Activated CD4-positive, alpha-beta memory T cell treated with anti-CD3 and anti-CD28 coated beads for 36 hours (primary cell): ENCODE measurements at places on chromosomes 16 and 17. TPM values are rescaled to one million over a fixed set of nuclear protein-coding genes. Genes with fewer than 3 reads are reported as not detected.

Gene MT1X
- total RNA-seq: 38.1 TPM

Gene MT1M
- total RNA-seq: not detected

Gene ANKRD40CL
- total RNA-seq: not detected

- H3K36me3 ChIP-seq: no peaks in the 10 kb centered on the region
- H3K4me3 ChIP-seq: peak overlapping the region; percentile 48
- peaks cover 10% of the 10 kb centered on the region for H3K4me1 ChIP-seq
- no peak for DNase-seq
- H3K27ac ChIP-seq: no peak overlapping the region
Observed at GRCh38 chr17:47252766-47253512, 688 bp upstream of the ITGB3 start.

GRCh38 chr16:31072540-31073141, 1.4 kb downstream of the ZNF668 start:
- peak overlapping the region; percentile 97 for H3K27ac ChIP-seq
- H3K4me1 ChIP-seq: peaks cover 34% of the 10 kb centered on the region
- H3K27me3 ChIP-seq: no peaks in the 10 kb centered on the region
- peak; percentile 65 for DNase-seq
- no peaks in the 10 kb centered on the region for H3K36me3 ChIP-seq
- peak overlapping the region; percentile 98 for H3K4me3 ChIP-seq

DNA sequence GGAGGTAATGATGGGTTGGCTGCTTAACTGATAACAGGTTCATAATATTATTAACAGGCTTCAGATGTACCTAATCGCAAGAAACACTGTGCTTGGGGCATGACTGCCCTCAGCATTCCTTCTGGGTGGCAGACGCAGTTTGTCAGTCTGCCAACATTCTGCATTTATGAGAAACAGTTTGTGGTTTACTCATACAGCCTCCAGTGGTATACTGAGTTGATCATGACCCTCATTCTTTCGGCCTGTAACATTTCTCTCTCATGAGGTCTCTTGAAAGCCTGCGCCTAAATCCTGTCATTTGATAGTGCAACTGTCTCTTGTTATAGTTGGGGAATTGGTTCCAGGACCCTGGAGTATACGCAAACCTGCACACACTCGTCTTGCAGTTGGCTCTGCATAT, 4.9 kb upstream of the RUSF1 start:
- H3K27ac ChIP-seq: no peak overlapping the region
- H3K4me1 ChIP-seq: peaks cover 15% of the 10 kb centered on the region
- DNase-seq: no peak
- H3K4me3 ChIP-seq: no peak overlapping the region
- H3K36me3 ChIP-seq: peaks cover 6% of the 10 kb centered on the region

DNA sequence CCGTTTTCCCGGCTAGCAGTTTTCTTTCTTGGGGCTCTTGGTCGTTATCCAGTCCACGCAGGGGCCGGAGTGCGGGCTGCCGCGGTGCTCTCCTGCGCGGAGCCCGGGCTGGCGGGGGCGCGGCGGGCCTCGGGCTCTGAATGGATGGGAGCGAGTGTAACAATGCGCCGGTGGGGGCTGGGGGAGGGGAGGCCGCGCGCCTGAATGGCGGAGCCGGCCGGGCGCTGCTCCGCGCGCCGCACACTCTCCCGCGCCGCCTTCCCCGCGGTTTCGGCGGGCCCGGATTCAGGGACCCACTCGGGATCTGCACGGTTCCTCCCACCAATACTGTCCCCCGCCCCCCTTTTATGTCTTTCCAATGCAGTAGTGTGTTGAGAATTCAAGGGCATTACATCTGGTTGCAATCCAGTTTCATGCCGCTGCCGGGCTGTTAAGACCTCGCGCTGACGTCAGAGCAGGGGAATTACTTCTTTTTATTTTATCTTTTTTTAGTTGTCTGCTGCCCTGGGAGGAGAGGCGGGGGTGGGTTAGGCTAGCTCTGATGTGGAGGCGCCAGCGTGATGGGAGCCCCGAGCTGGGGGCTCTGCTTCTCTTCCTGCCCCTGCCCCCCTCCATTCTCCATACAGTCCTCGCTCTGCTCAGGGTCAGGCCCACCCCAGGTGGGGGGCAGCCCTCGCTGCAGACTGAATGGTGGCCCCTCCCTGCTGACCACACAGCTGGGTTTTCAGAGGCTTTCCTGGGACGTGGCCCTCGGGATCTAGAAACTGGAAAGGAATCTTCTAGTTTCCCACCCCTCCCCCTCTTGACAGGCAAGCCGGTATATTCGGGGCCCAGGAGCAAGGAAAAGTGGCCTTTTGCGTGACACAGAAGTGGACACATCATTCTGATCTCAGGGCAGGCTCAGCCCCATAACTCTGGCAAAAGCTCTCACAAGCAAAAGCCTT, 1.8 kb downstream of the RAI1 start:
- no peaks in the 10 kb centered on the region for H3K27me3 ChIP-seq
- DNase-seq: peak; percentile 73
- no peaks in the 10 kb centered on the region for H3K36me3 ChIP-seq
- H3K4me1 ChIP-seq: peaks cover 19% of the 10 kb centered on the region
- peak overlapping the region; percentile 81 for H3K27ac ChIP-seq

DNA sequence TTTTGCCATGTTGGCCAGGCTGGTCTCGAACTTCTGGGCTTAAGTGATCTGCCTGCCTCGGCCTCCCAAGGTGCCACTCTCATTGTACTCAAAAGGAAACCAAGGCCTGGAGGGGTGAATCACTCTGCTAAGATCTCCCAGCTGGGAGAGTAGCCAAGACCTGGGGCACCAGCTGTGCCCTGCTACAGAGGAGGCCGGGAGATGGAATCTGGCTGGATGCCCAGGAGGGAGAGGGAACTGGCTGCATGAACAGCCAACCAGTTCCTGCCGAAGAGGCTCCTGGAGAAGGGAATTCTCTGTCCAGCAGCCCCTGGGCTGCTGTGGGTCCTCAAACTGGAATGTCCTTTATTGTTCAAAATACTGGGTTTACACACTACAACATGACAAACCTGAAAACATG, 238.7 kb upstream of the CIBAR2 start:
- H3K36me3 ChIP-seq: no peaks in the 10 kb centered on the region
- no peak overlapping the region for H3K4me3 ChIP-seq
- H3K27me3 ChIP-seq: no peaks in the 10 kb centered on the region
- H3K27ac ChIP-seq: no peak overlapping the region
- DNase-seq: no peak

GRCh38 chr17:41678411-41678906, 10.2 kb upstream of the EIF1 start:
- peaks cover 2% of the 10 kb centered on the region for H3K36me3 ChIP-seq
- peak; percentile 56 for DNase-seq
- H3K27ac ChIP-seq: peak overlapping the region; percentile 97
- peaks cover 41% of the 10 kb centered on the region for H3K4me1 ChIP-seq
- peak overlapping the region; percentile 79 for H3K4me3 ChIP-seq
